ENCODE measurements at places on chromosomes 5 and 9. TPM values are rescaled to one million over a fixed set of nuclear protein-coding genes. Genes with fewer than 3 reads are reported as not detected.

The SLC6A7 gene
- total RNA-seq: not detected

The CARTPT gene
- not detected for total RNA-seq

The IL9 gene
- total RNA-seq: not detected

The PRELID2 gene
- total RNA-seq: 18.9 TPM

The PCDHGA1 gene
- total RNA-seq: 3.0 TPM

GRCh38 chr9:92740446-92740961 is 24.1 kb downstream of the BICD2 start:
- no peak for DNase-seq

GRCh38 chr9:97284798-97285197 is 22.7 kb upstream of the CCDC180 start:
- DNase-seq: no peak

DNA sequence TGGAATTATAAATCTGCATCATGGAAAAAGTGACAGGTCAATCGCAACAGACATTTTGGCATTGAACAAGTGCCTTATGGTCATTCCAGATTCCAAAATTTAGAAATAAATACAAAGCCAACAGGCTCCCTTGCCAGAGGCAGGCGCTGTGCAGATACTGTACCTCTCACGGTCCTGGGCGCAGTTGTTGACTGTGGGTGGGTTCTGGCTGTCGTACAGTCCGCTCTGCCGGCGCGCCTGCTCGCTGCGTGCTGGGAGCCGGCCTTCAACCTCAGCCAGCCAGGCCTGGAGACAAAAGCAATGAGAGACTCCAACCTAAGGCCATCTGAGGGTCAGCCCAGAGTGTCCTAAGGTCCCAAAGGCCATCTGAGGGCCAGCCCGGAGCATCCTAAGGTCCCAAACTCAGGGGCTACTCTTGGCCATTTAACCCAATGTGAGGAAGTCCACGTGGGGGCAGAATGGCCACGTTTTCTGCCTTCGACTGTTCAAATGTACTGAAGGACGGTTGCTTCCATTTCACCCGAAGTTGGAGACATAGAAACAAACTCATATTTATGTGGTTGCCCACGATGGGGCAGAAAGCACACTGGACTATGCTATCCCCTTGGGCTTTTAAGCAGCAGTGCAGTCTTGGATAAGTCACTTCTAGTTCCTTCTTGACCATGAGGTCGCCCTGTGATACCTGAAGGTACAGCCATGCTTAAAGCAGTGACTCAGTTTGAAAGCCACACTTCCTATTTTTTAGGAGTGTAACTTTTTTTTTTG is 65.2 kb downstream of the USP20 start:
- DNase-seq: no peak

DNA sequence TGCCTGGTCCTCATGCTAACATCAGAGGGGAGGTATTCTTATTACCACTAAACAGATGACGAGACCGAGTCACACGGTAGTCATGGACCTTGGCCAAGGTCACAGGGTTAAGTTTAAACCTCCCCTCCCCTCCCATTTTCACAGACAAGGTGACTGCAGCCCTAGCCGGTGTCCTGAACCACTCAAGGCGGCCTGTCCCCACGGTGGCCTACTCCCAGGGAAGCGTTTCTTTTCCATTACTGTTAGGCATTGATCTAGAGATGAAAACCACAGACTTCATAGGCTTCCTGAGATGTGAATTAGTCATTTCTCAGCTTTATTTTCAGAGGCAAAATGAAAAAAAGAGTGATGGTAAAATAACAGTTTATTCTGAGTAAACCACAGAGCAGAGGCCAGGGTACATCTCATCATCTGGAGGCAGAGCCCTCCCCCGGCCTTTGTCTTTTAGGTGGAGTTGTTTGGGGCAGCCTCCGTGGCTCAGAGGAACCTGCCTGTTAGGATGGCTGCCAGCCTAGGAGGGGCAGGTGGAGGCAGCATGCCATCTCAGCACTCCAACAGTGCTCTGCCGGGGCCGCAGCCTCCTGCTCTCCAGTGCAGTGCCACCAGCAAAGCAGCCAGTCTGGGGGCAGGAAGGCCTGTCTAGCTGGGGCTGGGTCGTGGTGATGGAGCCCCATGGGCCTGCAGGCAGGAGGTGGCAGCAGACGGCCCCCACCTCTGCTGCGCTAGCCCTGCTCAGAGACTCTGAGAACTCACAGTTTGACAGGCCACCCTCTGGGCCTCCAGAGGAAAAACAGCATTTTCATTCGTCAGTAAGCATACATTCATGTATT is 71.2 kb downstream of the RAPGEF1 start:
- DNase-seq: peak; percentile 48

DNA sequence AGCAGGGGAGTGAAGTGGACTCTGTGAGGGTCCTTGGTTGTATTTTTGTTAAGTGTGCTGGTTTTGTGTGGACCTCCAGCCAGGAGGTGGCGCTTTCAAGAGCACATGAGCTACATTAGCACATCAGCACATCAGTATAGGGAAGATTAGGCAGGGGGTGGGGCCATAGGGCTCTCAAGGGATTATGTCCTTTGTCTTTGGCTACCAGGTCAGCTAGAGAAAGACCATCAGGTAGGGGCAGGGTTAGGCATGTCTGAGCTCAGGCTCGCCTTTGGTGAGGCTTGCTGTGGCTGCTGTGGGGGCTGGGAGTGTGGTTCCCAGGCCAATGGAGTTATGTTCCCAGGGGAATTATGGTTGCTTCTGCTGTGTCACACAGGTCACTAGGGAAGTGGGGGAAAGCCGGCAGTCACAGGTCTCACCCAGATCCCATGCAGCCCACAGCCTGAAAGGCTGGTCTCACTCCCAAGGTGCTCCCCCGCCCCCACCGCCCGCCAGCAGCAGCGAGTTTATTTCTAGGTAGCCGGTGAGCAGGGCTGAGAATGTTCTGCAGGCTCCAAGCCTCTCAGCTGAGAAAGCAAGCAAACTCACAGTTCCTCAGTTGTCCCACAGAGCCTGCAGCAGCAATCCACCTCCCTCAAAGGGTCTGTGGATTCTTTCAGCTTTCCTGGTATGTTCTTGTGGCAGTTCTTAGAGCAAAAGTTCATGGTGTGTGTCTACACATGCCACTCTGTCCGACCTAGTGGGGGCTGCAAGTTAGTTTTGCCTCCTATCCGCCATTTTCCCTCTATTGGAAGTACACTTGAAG is 13.7 kb downstream of the OR1J1 start:
- no peak for DNase-seq

- peak; percentile 82 for DNase-seq
Measured at GRCh38 chr9:127973169-127974000, 7.4 kb downstream of the EEIG1 start.

- no peak for DNase-seq
Measured at GRCh38 chr9:14633148-14633547, 60.1 kb downstream of the ZDHHC21 start.

- no peak for DNase-seq
Measured at GRCh38 chr9:109307380-109308240, 13.2 kb downstream of the EPB41L4B start.

GRCh38 chr9:4316409-4316808 is 16.5 kb upstream of the GLIS3 start:
- DNase-seq: no peak

- DNase-seq: no peak
Measured at GRCh38 chr5:76180814-76181805, 97.9 kb downstream of the SV2C start.

GRCh38 chr5:51347704-51348103 is 35.5 kb upstream of the ISL1 start:
- DNase-seq: no peak
